ENCODE measurements at places on chromosomes 6 and 20. TPM values are rescaled to one million over a fixed set of nuclear protein-coding genes. Genes with fewer than 3 reads are reported as not detected.

SALL4 gene
- total RNA-seq, result 0.09 TPM

- DNase-seq, result no peak
Measured at GRCh38 chr6:15160812-15161211, 85.1 kb upstream of the JARID2 start.

PSMB8 gene
- total RNA-seq, result 24.3 TPM

PIM1 gene
- 2.0 TPM for total RNA-seq

DNA sequence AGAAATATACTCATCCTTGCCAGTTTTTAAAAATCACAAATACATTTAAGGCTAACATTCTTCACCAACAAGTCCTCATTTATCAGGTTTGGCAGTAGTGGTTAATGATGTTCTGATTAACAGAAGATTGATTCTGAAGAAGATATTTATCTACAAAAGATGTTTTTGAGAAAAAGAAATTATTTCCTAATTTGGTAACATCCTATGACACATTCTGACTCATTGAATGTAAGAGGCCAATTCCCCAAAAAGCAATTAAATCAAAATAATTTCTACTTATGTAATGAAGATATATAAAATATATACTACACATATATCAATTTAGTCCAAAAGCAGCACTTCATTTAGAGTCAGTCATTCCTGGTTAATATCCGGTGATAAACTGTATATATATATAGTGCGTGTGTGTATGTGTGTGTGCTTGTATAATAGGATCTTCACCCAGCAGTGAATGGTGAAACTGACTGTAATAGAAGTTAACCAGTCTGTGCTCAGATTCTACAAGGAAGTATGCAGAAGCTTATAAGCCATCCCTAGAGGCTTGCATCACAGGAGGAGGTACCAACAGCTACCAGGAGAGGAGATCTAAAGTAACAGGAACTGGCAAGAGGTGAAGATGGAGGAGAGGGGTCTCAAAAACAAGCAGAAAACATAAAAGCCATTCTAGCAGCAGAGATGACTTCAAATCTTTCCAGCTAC, 82.9 kb upstream of the MARCKS start:
- no peak for DNase-seq

- DNase-seq, result no peak
Measured at GRCh38 chr6:166460473-166461437, 78.0 kb upstream of the MPC1 start.

DNA sequence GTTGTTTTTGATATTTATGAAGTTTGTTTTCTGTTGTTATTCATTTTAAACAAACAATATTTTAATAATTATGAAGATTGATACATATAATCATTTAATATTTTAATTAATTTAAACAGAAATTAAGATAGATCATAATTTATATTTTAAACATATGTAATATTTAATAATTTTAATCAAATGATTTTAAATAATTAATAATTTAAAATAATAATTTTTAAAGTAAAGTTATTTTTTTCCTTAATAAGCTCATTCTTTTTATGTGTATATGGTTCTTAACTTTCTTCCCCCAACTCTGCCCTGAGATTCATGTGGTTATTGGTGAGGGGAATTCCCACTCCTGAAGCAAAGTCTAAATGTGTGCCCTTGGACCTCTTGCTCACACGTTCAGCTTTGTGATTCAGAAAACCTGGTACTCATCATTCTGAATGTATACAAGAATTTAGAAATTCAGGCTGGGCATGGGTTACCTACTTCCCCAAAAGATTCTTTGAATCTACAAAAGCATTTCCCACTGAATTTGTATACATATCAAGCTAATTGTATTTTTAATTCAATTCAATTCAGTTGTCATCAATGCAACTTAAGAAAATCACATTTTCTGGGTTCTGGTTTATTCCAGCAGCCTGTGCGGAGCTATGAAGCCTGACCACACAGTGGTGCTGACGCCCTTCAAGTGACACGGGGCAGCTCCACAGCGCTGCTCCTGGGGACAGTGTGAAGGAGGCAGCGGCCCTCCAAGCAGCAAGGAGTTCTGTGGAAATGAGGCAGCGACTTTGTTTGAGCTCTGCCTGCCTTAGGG, 168.9 kb upstream of the UST start:
- peak; percentile 67 for DNase-seq

- DNase-seq, result no peak
Measured at GRCh38 chr20:48040491-48040890, 255.2 kb upstream of the SULF2 start.

CGAS gene
- 1.8 TPM for total RNA-seq
